Right renal pelvis (tissue), 4 donors: ENCODE measurements at places on chromosomes 5 and 9. TPM values are rescaled to one million over a fixed set of nuclear protein-coding genes. Genes with fewer than 3 reads are reported as not detected.

Gene IGIP
- 7.4 TPM for polyA plus RNA-seq

Gene GRM6
- polyA plus RNA-seq: 0.90 TPM

Gene ADAMTS19
- 5.4 TPM for polyA plus RNA-seq

Gene ZDHHC21
- 20.8 TPM for polyA plus RNA-seq

Gene ANKRD18A
- polyA plus RNA-seq: 4.7 TPM

Gene ADRA1B
- polyA plus RNA-seq: 3.0 TPM

Gene SPATA31D4
- not detected for polyA plus RNA-seq

Gene KLF4
- 7.9 TPM for polyA plus RNA-seq

Gene LPAR1
- polyA plus RNA-seq: 28.2 TPM

Gene NAA35
- 32.8 TPM for polyA plus RNA-seq

Gene GPR21
- polyA plus RNA-seq: 0.80 TPM

Gene SPINK7
- not detected for polyA plus RNA-seq

Gene MAMDC4
- polyA plus RNA-seq: 6.9 TPM
